Stimulated activated CD8-positive, alpha-beta memory T cell treated with anti-CD3 and anti-CD28 coated beads, Interleukin-15, amount 100 ng/mL, for 1 hour (primary cell): ENCODE measurements at places on chromosomes 13 and 19.

DNA sequence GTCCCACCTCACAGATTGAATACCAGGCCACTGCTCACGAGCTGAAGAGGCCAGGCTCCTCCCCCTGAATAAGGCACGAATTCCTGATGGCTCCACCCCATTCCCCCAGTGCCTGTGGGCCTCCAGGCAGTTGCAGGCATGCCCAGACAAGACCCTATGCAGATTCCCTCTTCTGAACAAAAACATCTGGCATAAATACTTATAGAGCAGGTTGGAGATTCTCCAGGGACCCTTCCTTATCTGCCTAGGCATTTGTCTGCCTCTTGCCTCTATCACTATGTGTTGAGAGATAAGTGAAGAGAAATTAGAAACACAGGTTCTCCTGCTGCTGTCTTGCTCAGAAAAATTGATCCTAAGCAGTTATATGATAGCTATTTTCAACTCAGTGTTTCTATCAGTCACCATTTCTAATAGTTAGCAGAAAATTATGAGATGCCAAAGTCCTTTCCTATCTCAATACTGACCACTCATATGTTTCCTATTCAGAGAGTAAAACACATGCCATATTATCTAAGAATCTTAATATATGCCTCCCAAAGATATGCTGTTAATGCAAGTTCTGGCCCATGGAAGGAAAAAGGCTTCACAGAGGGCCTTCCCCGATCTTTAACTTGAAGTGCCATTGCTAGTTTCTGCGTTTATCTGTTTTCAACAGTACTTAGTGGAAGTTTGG lies 364.0 kb downstream of the KCTD12 start:
- DNase-seq, result no peak

GRCh38 chr19:29562299-29563297 lies 36.8 kb downstream of the VSTM2B start:
- no peak for DNase-seq

DNA sequence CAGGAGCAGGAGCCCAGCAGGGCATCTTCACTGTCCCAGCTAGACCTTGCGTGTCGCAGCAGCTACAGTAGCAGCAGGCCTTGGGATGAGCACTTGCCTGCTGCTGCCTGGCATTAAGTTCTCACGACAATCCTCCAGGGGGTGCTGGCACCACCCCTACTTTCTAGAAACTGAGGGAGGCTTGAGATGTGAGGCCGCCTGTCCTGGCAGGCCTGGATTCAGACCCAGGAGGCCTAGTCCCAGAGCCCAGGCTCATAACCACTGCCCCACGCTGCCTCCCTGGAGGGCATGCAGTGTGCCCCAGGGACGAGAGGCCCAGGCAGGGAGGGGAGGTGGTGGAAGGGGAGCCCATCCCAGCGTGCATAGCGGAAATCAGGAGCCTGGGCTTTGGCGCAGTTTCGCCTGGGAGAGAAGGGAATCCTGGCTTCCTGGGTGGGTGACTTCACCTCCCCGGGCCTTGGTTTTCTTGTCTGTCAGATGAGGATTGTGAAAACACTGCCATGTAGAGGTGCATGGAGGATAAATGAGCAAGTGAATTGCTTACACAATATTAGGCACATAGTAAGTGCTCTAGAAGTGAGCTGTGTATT lies 26.1 kb downstream of the PPP5C start:
- no peak for DNase-seq

- peak; percentile 17 for DNase-seq
Observed at GRCh38 chr13:95185851-95186250, 115.4 kb downstream of the ABCC4 start.

GRCh38 chr19:5343848-5344247 lies 3.2 kb upstream of the PTPRS start:
- DNase-seq, result no peak

- DNase-seq, result peak; percentile 30
Observed at GRCh38 chr19:21569494-21569865, 64.1 kb downstream of the ZNF429 start.

GRCh38 chr19:40704491-40705361 lies 12.0 kb downstream of the COQ8B start:
- no peak for DNase-seq
